Stimulated activated CD4-positive, alpha-beta T cell treated with anti-CD3 and anti-CD28 coated beads, TNF-alpha, amount 100 ng/mL, for 1 hour (primary cell): ENCODE measurements at places on chromosomes 6 and 20.

DNA sequence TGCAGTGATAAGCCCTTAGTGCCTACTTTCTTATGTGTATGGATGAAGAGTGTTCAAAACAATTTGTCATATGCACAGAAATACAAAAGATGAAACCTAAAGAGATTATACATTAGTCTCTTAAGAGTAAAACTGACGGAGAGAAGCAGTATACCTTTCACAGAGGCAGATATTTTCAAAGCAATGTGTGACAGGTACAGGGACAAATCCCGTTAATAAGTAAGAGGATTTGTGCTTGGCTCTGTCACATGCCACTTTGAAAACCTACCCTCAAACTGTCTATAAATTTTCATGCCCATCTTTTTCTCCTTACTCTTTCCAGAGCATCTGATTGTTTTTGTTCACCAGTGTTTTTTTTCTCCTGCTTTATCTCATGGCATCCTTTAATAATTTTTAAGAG lies 741.3 kb upstream of the MMS22L start:
- no peak for DNase-seq

GRCh38 chr6:39040080-39040673 lies 8.4 kb upstream of the GLP1R start:
- DNase-seq: no peak

GRCh38 chr20:53773792-53774401 lies 180.3 kb upstream of the ZNF217 start:
- DNase-seq: no peak

- DNase-seq: no peak
These were observed 6.6 kb upstream of the BTBD9 start for GRCh38 chr6:38646166-38646878.

DNA sequence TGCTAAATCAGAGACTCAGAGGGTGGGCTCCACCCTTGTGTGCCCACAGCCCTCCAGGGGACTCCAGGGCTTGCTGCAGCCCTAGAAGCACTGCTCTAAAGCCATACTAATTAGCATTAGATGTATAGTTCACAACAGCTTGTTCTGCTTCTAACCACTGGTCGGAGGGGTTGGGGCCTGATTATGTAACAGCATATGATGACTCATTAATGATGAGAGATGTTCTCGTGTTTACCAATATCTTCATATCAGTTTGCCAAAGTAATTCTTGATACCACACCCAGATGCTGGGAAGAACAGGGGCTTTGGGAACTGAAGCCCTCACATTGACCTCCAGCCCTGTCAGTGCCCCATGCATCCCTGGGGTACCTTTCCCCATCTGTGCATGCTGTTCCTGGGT lies 104.1 kb upstream of the FOXA2 start:
- DNase-seq: no peak

DNA sequence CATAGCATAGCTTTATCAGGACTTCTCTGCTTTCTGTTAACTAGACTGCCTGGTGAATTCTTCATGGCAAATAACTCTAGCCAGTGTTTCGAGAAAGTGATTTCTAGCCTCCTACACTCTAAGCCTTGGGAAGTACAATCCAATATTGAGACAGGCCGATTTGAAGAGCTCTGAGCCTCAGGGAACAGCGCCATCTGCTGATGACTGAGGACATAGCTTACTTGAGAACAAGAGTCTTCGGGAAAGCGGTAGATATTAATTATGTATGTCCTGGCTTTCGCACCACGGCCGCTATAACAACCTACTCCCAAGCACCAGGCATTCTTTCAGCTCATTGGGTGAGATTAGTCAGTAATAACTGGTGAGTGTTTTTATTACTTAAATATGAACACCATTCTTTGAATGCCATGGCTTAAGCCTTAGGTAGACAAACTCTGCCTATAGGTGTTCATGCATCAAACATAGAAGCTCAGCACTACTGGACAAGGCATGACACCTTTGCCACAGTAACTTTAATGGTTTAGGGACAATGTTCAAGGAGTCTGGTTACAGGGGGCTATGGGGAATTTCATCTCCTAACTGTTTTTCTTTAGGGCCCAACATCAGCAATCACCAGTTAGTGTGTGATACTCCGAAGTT lies 518.6 kb downstream of the BMP2 start:
- no peak for DNase-seq

DNA sequence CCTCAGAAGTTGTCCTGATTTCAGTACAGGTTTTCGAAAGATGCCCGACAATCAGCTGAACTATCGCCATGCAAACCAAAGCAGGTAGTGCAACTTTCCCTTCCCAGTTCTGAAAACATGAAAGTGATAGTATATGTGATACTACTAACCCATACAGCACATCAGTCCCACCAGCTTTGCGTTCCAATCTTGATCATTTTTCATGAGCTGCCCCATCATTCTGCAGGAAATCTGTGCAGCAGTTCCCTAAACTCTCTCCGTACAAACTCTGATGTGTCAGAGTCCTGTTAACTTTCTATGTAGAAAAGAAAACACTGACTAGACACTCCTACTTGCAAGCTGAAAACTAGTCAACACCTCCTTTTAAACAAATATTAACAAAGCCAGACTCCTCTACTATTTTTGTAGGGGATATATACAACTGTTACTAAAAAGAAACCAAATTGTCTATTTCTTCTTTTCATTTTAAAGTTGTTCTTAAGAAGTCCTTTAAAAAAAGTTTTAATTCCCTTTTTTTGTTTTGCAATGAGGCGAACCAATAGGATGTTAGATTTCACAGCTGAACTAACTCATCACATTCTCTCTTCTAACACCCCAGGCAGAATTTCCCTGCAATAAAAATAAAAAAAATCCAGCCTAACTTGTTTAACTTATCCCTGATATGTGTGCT lies 99.6 kb upstream of the DST start:
- DNase-seq: no peak
